Mesendoderm (in vitro differentiated cells): ENCODE measurements at places on chromosomes 11 and 22.
A peak's percentile ranks its signal among the peaks of the same experiment; 100 is the strongest.

GRCh38 chr11:69840371-69841169 lies 21.4 kb upstream of the FGF3 start:
- H3K4me3 ChIP-seq: no peak overlapping the region
- no peaks in the 10 kb centered on the region for H3K36me3 ChIP-seq
- H3K4me1 ChIP-seq: no peaks in the 10 kb centered on the region
- H3K27ac ChIP-seq: no peak overlapping the region
- no peaks in the 10 kb centered on the region for H3K27me3 ChIP-seq
- DNase-seq: no peak

DNA sequence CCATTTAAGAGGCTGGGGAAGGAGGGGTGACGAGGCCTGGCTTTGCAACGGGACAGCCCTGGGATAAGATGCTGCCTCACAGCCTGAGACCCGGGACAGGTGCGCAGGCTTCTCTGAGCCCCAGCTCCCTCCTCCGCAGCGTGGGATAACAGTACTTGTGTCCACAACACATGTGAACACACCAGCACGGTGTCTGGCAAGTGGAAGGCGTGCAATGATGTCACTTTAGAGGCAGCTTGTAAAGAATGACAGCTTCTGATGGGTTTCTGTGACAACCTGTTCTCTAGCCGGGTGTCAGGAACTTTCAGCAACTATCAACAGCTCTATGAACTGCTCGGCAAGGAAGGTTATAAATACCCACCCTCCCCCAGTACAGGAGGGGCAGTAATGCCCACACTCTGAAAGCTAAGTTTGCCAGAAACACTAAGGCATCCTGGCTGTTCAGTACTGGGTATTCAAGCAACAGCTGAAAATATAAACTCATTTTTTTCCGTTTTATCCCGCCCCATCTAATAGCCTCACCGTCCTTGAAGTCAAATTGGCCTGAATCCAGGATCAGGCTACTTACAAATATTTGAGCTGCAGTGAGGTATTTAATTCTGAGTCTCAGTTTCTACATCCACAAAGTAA lies 59.7 kb downstream of the MYH9 start:
- H3K4me3 ChIP-seq: no peak overlapping the region
- no peaks in the 10 kb centered on the region for H3K27me3 ChIP-seq
- DNase-seq: no peak
- H3K36me3 ChIP-seq: peaks cover 13% of the 10 kb centered on the region

DNA sequence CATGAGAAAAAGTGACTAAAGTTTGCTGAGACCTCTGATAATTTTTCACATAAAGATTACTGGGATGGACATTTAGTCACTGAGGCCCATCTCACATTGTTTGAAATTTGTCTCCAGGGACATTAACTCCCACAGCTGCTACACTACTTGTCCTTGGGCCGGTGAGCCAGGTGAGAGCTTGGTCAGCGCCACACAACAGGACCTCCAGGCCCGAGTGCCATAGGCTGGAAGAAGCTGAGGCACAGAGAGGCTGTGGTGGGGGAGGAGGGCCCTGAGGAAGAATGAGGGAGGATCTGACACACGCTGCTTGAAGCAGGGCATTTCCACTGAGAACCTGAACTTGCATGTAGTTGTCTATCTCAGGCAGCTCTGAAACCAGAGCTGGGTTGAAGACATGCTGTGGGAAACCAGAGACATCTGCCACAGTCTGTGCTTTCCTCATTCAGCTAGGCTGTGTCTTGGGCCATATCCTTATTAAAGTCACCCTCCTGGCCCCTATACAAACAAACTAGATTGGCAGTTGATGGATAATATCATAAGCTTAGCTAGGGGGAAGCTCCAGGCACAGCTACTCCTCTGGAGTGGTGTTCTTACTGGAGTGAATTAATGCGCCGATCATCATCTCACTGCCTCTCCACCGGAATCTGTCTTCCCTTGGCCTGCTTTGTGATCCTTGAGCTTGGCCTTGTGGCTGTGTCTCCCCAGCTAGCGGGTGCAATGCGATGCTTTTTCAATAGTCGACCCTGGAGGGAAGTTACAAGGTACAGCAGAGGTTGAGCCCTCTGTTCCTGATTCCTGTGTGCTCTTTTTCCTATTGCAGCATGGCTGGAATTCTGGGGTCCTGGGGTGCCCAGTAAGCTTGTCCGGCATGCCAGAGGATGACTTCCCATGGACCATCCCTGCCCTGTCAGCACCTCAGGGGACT lies 225.3 kb upstream of the B3GAT1 start:
- no peak overlapping the region for H3K4me3 ChIP-seq
- H3K27ac ChIP-seq: no peak overlapping the region
- H3K36me3 ChIP-seq: no peaks in the 10 kb centered on the region

GRCh38 chr11:56740107-56740506 lies 8.4 kb downstream of the OR9G4 start:
- no peaks in the 10 kb centered on the region for H3K27me3 ChIP-seq
- no peaks in the 10 kb centered on the region for H3K4me1 ChIP-seq
- H3K27ac ChIP-seq: no peak overlapping the region
- no peaks in the 10 kb centered on the region for H3K36me3 ChIP-seq

- no peak overlapping the region for H3K4me3 ChIP-seq
- no peaks in the 10 kb centered on the region for H3K36me3 ChIP-seq
- no peaks in the 10 kb centered on the region for H3K27me3 ChIP-seq
- no peak for DNase-seq
- H3K4me1 ChIP-seq: peaks cover 7% of the 10 kb centered on the region
These were observed 170.4 kb downstream of the MAML2 start for GRCh38 chr11:96172604-96173003.

GRCh38 chr22:41132550-41132949 lies 40.2 kb downstream of the EP300 start:
- H3K4me1 ChIP-seq: no peaks in the 10 kb centered on the region
- DNase-seq: no peak
- peaks cover 13% of the 10 kb centered on the region for H3K36me3 ChIP-seq
- H3K4me3 ChIP-seq: no peak overlapping the region

- H3K27ac ChIP-seq: no peak overlapping the region
- H3K27me3 ChIP-seq: no peaks in the 10 kb centered on the region
- no peak for DNase-seq
- no peaks in the 10 kb centered on the region for H3K4me1 ChIP-seq
- no peak overlapping the region for H3K4me3 ChIP-seq
These were observed 17.0 kb upstream of the KCTD14 start for GRCh38 chr11:78039919-78040671.

- H3K36me3 ChIP-seq: no peaks in the 10 kb centered on the region
- DNase-seq: peak; percentile 45
- no peaks in the 10 kb centered on the region for H3K27me3 ChIP-seq
- no peak overlapping the region for H3K27ac ChIP-seq
- H3K4me1 ChIP-seq: no peaks in the 10 kb centered on the region
These were observed 51.9 kb upstream of the WT1 start for GRCh38 chr11:32487270-32487669.

GRCh38 chr11:12606597-12606996 lies 67.6 kb upstream of the TEAD1 start:
- no peaks in the 10 kb centered on the region for H3K36me3 ChIP-seq
- DNase-seq: peak; percentile 46
- H3K4me1 ChIP-seq: no peaks in the 10 kb centered on the region

GRCh38 chr11:124955035-124955434 lies 1.0 kb downstream of the CCDC15 start:
- DNase-seq: no peak
- peaks cover 3% of the 10 kb centered on the region for H3K4me1 ChIP-seq
- no peak overlapping the region for H3K27ac ChIP-seq
- H3K36me3 ChIP-seq: no peaks in the 10 kb centered on the region
